H4 (cell line): ENCODE measurements at places on chromosomes 5 and 9.

DNA sequence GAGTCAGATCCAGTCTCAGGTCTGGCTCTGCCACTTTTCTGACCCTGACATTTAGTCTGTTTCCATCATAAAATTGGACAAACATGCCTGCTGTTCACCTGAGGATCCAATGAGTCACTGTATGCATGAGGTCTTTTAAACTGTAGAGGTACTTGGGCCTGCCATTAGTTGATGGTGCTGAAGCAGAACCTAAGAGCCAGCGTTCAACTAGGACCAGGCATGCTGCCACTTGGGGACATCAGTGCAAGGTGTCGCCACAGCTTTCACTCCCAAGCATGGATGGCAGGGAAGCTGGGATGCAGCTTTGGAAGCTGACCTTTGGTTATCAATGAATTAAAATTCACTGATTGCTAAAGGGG is 37.1 kb downstream of the NEUROG1 start:
- no peak for DNase-seq

DNA sequence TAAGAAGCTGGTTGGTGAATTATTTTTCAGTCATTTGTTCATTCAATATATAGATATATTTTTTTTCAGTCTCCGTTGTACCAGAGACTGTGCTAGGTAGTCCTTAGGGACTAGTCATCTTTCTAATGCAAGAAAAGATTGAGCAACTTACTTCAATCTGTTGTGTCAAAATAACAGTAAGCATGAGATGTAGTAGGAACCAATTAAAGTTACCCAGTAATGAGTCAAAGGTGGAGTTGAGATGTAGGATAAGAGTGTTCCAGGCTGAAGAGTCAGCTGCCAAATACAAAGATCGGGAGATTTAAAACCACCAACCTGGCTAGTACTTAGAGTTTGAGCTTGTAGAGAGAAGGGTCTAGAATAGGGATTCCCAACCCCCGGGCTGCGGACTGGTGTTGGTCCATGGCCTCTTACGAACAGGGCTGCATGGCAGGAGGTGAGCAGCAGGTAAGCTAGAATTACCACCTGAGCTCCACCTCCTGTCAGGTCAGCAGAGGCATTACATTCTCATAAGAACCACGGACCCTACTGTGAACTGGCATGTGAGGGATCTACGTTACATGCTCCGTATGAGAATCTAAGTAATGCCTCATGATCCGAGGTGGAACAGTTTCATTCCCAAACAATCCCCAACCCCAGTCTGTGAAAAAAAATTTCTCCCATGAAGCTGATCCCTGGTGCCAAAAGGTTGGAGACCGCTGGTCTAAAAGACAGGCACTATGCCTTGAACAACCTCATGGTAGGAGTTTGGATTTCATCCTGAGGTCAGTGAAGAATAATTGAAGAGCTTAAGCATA is 1241.5 kb upstream of the WWC1 start:
- no peak for DNase-seq

- DNase-seq: no peak
These were observed 920.4 kb upstream of the DMAC1 start for GRCh38 chr9:8719833-8720486.

GRCh38 chr5:179794575-179794974 is 789 bp downstream of the LTC4S start:
- no peak for DNase-seq

GRCh38 chr9:130890124-130890523 is 6.5 kb downstream of the QRFP start:
- no peak for DNase-seq

DNA sequence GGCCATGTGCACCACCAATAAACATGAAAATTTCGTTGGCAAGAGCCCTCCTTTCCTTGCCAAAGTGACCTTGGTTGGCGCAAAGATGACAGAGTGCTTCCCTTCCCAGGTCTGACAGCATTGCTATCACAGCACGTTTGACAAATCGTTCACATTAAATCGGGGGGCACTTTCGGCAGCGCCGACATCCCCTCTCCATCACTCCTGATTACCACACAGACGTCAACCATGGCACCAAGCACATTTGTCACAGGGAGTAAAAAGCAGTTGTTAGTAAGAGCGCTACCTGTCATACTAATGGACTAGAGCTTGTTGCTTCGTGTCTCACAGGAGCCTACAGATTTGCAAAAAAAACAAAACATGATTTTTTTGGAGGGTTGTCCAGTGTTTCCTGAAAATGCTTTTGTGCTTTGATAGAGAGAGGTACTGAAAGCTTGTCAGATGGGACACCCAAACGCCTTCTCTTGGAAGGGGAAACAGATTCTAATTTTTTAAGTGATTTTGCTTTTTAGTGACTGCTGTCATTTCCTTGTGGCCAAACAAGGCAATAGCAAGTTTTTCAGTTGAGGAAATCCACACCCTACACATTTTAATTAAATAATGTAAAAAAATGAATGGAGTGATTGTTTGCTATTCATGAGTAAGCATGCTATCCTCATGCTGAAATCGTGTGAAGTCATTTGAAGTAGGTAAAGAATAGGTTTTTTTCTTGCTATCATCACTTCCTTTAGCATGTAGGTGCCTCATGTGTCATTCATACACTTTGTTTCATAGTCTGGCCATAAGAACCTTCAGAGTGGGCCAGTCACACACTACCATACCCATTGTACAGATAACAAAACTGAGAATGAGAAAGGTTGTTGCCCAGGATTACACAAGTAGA is 682.8 kb upstream of the WWC1 start:
- no peak for DNase-seq

- no peak for DNase-seq
These were observed at the start of gene PHYHD1 for GRCh38 chr9:128920381-128921058. TSS of gene PHYHD1 (plus strand) at chr9:128920982. CDS start at chr9:128922324, 1,342 bp downstream.

DNA sequence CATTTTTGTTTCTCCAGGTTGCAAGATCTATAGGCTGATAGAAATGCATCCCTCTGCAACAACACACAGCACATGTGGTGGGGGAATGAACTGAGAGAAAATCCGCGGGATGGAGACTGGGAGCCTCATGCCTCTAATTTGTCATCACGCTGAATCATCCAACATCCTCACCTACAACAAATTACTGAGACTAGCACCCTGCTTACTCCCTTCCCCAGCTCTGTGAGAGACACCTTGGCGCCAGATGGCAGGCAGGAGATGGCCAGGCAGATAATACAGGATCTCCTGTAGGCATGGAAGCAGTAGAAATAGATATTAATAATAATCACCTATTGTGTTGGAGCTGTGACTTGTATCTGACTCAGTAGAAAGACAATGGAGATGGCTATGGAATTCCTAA is 276.9 kb downstream of the SEMA5A start:
- no peak for DNase-seq

- no peak for DNase-seq
These were observed 72.4 kb upstream of the SNX2 start for GRCh38 chr5:122702524-122702875.

DNA sequence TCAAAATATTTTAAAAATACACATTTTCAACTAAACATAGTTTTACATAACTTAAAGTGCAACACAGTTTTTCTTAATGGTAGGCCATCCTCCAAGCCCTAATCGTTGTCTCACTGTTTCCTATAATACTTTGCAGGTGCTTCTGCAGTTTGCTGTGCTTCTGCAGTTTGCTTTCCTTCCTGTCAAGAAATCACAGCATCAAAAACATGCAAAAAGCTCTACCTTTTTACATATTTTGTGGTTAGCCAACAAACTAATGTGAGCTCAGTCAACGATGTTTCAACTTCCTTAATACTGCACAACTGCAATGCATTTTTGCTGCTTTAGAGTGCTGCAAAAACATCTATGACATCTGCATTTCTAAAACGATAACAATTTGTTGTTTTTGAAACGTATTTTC is 25.2 kb downstream of the EMB start:
- DNase-seq: no peak

DNA sequence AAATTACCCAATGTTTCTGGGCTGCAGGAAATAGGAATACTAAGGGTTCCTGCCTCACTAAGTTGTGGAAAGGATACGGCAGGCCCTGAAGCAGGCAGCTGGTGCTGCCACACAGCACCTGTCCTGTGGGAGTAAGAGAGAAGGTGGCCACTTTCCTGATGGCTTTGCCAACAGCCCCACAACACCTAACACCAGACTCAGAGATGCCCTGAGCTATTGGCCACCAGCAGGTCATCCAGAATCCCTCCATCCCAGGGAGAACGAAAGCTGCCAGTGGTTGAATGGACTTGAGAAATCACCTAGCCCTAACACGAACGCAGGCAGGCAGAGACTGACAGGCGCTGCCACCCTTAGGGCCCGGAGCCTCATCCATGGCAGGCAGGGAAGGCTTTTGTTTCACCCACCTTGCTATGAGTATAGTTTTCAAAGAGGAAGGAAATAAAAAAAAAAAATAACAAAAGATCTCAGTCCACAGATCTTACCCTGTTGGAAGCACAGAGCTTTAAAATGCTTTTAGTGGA is 82.2 kb downstream of the DCP2 start:
- no peak for DNase-seq
